T-helper 2 cell (primary cell): ENCODE measurements at places on chromosomes 7 and 10.

- DNase-seq, result no peak
These were observed 38.0 kb downstream of the ZNF777 start for GRCh38 chr7:149422914-149423301.

- DNase-seq, result no peak
These were observed 63.1 kb upstream of the ICA1 start for GRCh38 chr7:8325067-8325466.

DNA sequence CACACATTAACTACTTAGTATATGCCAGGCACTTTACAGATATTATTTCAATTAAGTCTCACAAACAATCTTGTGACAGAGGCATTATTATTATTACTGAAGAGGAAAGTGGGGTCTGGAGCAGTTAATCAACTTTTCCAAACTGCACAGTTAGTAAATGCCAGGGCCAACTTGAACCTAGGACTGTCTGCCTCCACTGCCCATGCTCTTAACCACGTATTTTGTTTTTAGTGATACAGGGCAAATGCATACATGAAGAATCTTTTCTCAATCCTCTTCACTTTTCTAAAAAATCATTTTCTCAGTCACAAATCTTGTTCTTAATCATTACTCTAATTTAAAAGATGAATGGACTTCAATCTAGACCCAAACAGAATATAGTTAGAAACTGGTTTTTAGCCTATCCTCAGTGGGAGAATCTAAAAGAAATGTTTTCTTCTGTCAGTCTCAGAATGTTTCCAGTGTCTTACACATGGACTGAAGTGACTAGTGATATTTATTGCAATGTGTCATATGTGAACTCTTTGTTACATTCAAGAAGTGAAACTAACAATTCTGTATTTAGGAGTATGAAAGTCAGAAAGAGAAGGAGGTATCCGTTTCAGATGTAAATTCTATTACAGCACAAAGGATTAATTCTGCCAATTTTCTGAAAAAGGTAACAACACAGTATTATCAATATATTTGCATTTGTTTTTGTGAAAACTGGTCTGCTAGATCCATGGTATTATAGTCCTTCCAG, 55.5 kb upstream of the CCNJ start:
- no peak for DNase-seq

GRCh38 chr7:18873734-18874336, 243.6 kb downstream of the TWIST1 start:
- DNase-seq, result no peak

GRCh38 chr7:99141334-99141733, 2.6 kb downstream of the SMURF1 start:
- DNase-seq, result peak; percentile 28

DNA sequence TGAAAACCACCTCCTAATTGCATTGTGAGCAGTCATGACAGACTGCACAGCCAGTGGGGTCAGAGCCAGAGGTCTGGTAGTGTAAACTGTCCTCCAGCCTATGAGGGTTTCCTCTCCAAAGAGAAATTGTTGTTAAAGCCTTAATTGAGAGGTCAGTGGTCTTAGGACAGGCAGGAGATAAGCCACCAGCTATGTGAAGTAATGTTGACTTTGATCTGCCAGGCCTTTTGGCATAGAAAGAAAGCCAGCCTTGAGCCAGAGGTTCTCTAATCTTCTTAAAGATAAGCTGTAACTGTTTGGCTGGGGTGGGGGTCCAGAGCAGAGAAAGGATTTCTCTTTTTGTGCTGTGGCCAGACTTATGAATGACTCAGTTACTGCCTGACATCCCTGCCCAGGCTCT, 248.4 kb downstream of the WDR11 start:
- no peak for DNase-seq

- no peak for DNase-seq
These were observed 168.6 kb downstream of the SDK1 start for GRCh38 chr7:3469641-3470040.

DNA sequence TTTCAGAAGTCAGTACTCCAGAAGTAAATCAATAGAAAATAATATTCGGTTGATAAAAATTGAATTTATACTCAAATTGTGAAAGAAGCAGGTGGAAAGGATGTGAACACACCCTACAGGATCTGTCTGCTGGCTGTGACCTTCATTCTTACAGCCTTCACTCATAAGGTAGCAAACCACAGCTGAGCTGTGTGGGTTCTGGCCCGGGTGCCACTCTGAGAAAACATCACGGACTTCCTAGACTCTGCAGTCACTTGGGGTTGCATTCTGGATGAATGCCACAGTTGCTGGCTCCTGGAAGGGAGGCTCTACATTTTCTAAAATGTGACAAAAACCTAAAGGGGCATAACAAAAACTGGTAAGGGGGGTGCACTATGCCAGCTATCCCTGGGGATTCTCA, 36.0 kb upstream of the ABLIM1 start:
- DNase-seq, result peak; percentile 13

- no peak for DNase-seq
These were observed 289.6 kb downstream of the PPP1R3A start for GRCh38 chr7:113628948-113629847.

GRCh38 chr10:9243941-9244411, 1189.5 kb downstream of the GATA3 start:
- DNase-seq, result no peak

GRCh38 chr10:48555310-48556042, 49.4 kb downstream of the ARHGAP22 start:
- no peak for DNase-seq

DNA sequence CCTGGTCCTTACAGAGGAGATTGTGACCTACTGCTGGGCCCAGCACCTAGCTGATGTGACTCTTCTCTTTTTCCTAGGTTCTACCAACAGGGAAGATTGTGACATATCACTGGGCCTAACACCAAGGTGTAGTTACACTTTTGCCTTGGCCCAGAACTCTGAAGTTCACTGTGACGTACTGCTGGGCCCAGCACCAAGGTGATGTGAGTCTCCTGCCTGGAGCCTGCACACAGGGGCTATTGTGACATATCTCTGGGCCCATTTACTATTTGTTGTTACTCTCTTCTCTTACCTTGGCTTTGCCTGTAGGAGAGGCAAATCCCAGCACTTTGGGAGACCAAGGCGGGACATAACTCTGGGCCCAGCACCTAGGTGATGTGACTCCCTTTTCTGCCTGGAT, 23.1 kb upstream of the ZNF107 start:
- no peak for DNase-seq

GRCh38 chr10:21521751-21522533, 3.5 kb downstream of the SKIDA1 start:
- DNase-seq, result no peak

- DNase-seq, result no peak
These were observed 59.1 kb downstream of the ARMC3 start for GRCh38 chr10:22986771-22987542.

- DNase-seq, result no peak
These were observed 24.3 kb downstream of the RGR start for GRCh38 chr10:84269162-84269561.

DNA sequence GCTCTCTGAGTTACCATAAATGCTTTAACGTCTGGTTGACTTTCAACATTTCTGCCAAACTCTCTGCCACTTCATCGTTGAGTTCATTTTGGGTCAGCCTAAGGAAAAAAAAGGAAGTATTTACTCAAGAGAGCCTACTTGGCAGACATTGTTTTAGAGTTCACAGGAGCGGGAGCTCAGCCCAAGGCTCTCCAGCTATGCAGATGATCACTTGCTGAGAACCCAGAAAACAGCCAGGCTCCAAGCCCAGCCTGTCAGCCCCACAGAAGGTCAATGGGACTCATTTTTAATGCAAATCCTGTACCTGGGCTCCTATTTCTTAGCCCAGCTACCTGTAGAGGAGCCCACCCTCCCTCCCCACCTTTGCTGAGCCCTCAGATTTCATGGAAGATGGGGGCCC, 45.5 kb downstream of the NOD1 start:
- no peak for DNase-seq

DNA sequence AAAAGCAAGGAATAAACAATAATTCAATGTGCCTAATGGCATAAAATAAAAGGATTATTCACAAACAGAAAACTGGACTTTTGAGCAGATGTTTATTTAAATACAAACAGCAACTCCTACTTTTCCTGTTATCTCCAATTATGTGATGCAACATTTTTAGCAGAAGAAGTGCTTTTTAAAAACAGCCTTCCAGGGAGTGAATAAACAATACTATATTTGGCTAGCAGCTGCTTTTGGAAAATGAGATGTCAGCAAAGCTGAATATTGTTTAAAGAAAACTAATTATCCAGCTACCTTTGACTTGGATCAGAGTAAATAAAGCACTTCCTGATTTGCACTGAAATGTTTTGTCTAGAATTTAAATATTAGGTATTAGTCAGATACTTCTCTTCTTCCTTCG, 23.2 kb downstream of the CDK1 start:
- no peak for DNase-seq

DNA sequence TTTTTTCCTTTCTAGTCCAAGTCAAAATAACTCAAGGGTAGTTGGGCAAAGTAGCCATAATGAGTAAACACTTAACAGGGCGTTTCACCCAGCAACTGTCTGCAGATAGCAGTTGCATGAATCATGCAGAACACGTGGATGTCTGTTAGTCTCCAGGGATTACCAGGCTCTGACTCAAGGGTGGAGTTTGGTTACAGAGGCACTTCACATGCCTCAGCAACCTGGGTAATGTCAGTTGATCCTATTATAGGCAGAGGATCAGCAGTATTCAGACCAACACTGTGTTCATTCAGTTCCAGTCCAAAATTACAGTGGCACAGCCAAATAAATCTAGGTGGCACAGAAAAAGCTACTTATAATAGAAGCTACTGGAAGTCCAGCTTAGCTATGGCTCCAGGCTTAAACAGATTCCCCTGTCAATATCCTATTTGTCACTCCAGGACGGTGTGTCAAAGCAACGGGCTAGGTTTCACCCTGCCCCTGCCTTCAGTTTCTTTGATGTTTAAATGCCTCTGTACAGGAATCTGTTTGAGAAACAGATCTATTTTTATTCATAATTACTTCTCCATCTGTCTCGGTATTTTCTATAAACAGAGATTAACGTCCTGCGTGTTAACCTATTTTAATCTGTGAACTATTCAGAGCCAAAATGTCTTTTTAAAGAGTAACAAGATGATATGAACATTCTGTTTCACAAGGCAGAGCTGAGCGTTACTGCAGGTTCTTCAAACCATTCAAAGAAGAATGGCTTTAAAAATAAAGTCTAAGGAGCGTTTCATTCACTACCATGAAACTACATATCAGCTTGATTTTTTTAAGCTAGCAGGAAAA, 162.6 kb upstream of the AKR1E2 start:
- DNase-seq, result peak; percentile 19

- DNase-seq, result no peak
These were observed 37.7 kb downstream of the LRMDA start for GRCh38 chr10:75469006-75469616.

DNA sequence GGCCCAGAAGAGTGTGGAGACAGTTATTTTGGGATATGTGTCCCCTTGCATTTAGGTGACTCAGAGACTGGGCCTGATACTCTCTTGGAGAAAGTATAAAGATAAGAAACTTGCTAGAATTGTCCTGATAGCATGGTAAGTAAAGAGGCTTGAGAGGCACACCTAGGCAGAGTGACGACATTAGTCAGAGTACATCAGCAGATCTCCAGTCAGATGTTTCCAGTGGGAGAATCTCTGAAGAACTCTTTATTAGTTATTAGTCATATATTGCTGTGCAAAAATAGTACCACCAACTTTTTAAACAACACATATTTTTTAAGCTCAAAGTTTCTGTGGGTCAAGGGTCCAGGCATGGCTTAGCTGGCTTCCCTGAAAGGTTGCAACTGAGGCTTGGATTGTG, 182.6 kb downstream of the NEBL start:
- no peak for DNase-seq

GRCh38 chr7:101999393-101999792, 182.0 kb downstream of the CUX1 start:
- DNase-seq, result no peak

DNA sequence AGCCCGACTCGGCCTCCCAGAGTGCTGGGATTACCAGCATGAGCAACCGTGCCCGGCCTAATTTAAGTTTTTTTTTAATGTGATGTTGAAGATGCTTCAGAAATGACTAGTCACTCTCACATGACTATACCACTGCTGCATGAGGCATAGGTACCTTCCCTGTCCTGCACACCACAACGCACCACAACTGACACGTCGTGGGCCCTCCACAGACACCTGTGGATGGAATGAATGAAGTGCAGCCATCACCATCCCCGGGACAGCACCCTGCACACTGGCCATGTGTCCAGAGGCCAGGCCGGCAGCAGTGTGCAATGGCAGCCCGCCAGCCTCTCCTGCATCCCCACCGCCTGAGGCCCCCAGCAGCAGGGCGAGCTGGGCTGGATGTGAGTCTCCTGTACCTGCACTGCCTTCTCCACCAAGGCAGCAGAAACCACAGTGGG, 55.1 kb downstream of the VOPP1 start:
- no peak for DNase-seq

DNA sequence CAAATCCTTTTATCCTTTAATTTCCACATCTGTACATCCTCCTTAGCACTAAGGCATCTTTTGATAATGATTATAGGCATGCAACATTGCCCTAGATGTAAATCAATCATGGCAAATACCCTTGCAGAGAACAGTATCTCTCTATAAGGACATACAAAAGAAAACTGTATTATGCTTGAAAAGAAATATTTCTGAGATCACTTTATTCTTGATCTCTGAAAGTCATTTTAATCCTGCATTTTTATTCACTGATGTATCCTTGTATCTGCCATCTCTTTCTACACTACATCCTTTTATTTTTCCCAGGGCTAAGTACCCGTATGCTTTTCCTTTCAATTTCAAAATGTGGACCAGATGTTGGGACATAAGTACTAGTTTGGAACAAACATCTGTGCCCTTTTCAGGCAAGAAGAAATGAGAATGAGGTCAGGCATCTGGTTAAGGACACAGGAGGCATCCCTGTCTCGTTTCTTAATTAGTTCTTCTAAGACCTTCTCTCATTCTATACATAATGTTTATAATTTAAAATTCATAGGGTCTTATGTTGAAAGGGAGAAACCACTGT, 338.6 kb downstream of the CNTNAP2 start:
- no peak for DNase-seq

- DNase-seq, result no peak
These were observed 40.9 kb upstream of the ZNF32 start for GRCh38 chr10:43689618-43689954.

DNA sequence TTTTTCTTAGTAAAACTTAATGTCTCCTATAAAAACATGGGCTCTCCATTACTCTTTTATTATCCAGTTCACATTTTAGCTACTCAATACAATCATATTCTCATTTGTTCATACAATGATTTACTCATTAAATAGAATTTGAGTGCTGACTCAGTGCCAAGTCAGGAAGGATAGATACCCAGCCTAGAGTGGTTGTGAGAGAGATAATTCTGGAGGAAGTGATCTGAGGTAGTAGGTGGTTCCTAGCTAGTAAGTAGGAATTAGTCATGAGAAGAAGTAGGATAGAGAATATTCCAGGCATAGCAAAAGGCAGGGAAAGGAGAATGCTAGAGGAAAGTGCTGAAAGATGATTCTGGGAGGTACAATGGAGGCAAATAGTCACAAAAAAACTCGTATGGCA, 133.5 kb upstream of the MBL2 start:
- no peak for DNase-seq

DNA sequence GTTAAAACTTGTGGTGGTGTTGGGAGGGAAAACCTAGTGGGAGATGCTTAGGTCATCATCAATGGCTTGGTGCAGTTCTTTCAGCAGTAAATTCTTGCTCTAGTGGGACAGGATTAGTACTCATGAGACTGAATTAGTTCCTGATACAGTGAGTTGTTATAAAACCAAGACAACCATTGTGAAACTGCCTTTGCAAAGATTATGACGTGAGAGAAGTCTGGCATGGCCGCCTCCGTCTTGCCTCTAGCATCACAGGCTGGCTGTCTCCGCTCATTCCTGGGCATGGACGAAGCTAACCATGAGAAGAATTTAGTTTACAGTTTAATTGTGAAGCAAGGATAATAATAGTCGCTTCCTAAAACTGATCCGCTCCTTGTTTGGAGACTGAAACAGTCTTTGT, 186.4 kb downstream of the KIF20B start:
- no peak for DNase-seq
